ENCODE measurements at places on chromosomes 7 and 10. TPM values are rescaled to one million over a fixed set of nuclear protein-coding genes. Genes with fewer than 3 reads are reported as not detected.
A peak's percentile ranks its signal among the peaks of the same experiment; 100 is the strongest.

DNA sequence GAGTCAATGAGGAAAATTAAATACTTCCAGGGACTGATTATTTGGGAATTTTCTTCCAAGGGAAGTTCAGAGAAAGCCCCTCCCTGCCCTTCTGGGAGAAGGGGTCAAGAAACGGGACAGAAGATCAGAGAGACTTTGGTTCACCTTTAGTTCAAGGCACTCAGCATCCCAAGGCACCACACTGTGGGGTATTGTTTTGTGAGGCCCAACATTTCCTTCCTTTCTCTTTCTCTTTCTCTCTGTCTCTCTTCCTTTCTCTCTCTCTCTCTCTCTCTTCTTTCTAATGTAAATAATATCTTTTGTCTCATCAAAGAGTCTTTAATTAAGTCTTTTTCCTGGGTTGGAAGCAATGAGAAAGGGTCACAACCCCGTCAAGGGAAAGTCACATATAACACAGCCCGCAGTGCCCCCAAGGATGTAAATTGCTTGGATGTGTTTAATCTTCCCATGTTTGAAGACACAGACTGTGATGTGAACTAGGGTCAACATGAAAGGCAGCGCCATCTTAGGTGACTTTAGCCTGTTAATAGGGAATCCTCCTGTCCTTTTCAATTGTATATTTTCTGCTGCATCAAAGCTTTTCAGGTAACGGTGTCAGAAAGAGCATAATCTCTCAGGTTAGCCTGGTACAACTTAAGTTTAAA, 983.3 kb upstream of the C7orf33 start:
- no peak for DNase-seq

- DNase-seq: peak; percentile 81
Measured at GRCh38 chr7:44087911-44088838, 5.8 kb upstream of the POLM start.

GRCh38 chr7:516216-516605, 3.4 kb downstream of the PDGFA start:
- DNase-seq: no peak

DNA sequence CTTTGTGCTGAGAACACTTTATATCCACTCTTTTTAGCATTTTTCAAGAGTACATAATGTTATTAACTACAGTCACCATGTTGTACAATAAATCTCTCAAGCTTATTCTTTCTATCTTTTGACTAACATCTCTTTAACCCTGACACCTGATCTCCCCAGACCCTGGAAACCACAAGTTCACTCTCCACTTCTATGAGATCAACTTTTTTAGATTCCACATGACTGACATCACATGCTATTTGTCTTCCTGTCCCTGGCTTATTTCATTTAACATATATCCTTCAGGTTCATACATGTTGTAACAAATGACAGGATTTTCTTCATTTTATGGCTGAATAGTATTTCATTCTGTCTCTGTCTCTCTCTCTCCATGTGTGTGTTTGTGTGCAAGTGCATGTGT, 15.5 kb downstream of the SLC13A1 start:
- DNase-seq: no peak

- no peak for DNase-seq
Measured at GRCh38 chr10:58765910-58766309, 253.2 kb downstream of the BICC1 start.

Gene ZKSCAN5
- total RNA-seq: 16.3 TPM

All from IMR-90 (cell line).